ENCODE measurements at places on chromosomes 1 and 21.

DNA sequence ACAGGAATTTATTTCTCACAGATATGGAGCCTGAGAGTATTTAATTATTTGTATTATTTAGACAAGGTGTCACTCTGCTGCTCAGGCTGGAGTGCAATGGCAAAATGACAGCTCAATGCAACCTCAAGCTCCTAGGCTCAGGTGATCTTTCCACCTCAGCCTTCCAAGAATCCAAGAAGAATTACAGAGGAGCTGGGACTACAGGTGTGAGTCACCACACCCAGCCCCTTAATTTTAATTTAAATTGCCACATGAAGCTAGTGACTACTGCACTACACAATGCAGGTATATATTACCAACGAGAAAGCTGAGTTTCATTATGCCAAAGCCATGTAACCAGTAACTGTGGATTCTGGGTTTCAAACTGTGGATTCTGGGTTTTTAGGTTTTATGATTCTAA is 2.1 kb downstream of the KHDC4 start:
- no peak for DNase-seq

DNA sequence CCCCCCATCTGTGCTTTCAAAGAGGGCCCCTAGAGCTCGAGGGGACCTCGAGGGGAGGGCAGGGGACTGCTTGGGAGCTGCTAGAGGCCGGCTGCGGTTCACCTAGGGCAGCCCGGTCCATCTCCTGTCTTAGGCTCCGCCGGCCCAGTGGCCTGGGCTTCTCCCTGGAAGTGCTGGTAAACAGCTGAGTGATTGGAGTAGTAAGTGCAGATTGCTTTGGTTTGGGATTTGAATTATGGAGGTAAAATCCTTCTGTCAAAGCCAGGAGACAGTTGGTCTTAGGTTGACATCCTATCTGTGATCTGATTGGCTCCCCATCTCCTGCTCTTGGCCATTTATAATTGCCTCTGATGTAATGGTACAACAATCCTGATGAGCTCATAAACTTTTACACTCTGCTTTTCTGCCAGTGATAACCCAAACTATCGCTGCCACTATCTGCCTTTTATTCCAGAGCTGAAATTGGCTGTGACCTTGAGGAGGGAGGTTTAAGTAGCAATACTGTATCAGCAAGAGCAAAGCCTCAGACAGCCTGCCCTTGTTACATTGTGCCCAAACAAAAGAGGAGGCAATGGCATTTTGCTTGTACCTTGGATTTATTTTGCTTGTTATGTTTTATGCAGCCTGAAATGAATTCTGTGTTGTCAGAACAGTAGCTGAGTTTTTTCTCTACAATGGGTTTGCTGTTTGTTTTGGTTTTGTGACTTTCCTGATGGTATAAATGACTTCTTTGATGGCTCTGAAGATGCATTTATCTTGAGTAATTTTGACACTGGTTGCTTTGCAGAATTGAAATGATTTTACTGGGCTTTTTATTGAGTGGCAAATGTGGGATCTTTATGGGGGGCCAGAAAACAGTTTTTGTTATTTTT is 2.4 kb downstream of the ARID1A start:
- no peak for DNase-seq

DNA sequence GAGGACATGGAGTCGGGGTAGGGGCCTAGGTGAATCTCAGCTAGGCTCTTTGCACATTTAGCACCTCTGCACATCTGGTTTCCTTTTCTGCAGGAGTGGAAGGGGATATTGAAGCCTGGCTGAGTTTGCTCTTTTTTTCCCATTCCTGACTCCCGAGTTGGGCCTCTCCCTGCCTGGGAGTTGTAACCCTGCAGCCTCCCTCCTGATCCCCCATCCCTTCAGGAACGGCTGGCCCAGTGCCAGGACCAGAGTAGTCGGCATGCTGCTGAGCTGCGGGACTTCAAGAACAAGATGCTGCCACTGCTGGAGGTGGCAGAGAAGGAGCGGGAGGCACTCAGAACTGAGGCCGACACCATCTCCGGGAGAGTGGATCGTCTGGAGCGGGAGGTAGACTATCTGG is 836 bp downstream of the OLFML3 start:
- no peak for DNase-seq

DNA sequence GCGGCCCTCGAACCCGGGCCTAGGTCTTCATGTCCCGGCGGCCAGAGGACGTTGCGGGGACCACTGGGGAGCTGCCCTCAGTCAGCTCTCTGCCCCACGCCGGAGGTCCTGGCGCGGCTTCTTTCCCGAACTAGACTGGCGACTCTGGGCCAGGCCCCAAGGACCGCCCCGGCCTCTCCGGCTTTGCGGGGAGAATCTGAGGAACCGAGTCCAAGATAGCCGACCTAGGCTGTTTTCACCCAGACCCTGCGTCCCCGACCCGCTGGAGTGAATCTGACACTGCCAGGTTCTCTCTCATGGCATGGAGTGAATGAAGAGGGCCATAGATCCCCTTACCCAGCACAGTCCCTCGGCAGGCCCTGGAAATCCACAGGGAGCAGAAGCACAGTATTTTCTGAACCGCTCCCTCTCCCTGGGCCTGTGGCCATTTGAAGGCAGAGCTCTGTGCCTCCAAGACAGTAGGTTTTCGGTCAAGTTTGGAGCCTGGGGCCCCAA is 9.9 kb upstream of the BARHL2 start:
- DNase-seq, result no peak

GRCh38 chr1:109210058-109210457 is 3.7 kb upstream of the SARS1 start:
- DNase-seq, result no peak

Data from activated CD8-positive, alpha-beta memory T cell treated with anti-CD3 and anti-CD28 coated beads for 1 hour (primary cell).